Mesothelial cell of epicardium (in vitro differentiated cells): ENCODE measurements at places on chromosomes 1 and 21.
A peak's percentile ranks its signal among the peaks of the same experiment; 100 is the strongest.

GRCh38 chr1:200488375-200489165 lies 78.7 kb upstream of the ZNF281 start:
- DNase-seq, result peak; percentile 56

- no peak for DNase-seq
Observed at GRCh38 chr1:53107570-53108322, 34.7 kb downstream of the SLC1A7 start.

- no peak for DNase-seq
Observed at GRCh38 chr1:198328458-198329032, 171.7 kb downstream of the NEK7 start.

GRCh38 chr1:236429715-236430274 lies 35.7 kb downstream of the EDARADD start:
- DNase-seq, result no peak

DNA sequence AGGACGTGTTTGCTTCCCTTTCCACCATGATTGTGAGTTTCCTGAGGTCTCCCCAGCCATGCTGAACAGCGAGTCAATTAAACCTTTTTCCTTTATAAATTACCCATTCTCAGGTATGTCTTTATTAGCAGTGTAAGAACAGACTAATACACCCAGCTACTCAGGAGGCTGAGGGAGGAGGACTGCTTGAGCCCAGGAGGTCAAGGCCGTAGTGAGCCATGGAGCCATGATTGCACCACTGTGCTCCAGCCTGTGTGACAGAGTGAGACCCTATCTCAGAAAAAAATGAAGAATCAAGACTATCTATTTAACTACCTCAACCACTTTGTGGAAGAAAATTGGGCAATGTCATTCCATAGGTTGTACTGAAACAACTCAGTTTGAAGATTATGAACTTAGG lies 54.6 kb upstream of the SEC16B start:
- no peak for DNase-seq

GRCh38 chr1:24898152-24898908 lies 31.7 kb downstream of the RUNX3 start:
- peak; percentile 67 for DNase-seq

- no peak for DNase-seq
Observed at GRCh38 chr1:204846546-204846945, 24.1 kb upstream of the NFASC start.

GRCh38 chr21:39601187-39601928 lies 11.4 kb upstream of the B3GALT5 start:
- no peak for DNase-seq

DNA sequence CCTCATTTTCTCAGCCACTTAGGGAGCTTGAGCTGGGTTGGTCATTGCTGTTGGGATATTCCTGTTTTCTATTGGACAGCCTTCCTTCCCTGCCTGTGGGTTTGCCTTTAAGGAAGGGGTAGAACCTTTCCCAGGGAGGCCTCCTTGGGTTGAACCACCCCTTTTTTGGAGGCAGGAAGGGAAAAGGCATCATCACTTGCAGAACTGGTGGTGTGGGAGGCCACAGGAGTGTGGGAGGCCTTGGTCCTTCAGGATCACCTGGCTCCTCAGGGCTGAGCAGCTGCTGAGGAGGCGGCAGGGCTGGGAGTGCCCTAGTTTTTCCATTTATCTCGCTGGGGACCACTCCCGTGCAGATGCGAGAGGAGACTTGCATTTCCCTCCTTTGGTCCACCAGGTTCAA lies 667 bp upstream of the CYB561D1 start:
- DNase-seq, result no peak

DNA sequence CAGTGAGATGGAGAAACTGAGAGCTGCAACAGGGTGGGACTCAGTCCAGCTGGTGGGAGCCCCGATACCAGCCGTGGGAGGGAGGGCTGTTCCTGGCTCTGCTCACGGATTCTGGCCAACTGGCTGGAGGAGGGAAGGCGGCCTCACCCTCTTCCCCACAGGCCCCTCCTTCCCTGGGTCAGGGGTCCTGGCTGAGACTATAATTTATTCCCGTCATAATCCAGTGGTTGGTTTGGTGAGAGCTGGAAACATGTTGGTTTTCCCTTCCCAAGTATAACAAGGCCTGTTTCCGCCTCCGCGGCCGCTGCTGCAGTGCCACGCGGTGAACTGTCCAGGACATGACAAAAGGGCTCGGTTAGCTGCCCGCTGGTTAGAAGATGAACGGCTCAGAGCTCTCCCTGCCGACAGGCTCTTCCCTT lies 10.0 kb downstream of the PTPRF start:
- no peak for DNase-seq

DNA sequence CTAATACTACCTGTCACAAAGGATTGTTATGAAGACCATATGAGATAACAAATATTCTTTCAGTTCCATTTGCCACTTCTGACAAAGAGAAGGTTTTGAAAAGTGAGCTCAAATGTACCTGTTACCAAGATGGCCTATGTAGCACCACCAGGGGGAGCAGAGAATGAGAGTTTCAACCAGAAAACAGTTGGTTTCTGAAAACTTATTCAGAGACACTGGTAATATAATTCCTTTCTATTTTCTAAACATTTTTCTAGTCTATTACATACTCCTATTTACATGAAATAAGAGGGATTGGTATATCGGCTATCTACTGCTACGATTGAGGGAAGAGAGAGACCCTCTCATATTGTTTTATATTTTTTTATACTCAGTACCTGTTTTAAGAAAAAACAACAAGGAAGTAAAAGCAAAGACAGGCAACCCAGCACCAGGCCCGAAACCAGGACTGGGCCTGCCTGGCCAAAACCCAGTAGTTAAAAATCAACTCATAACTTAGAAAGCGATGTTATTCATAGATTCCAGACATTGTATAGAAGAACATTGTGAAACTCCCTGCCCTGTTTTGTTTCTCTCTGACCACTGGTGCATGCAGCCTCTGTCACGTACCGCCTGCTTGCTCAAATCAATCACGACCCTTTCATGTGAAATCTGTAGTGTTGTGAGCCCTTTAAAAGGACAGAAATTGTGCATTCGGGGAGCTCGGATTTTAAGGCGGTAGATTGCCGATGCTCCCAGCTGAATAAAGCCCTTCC lies 48.3 kb downstream of the IL23R start:
- DNase-seq, result no peak

DNA sequence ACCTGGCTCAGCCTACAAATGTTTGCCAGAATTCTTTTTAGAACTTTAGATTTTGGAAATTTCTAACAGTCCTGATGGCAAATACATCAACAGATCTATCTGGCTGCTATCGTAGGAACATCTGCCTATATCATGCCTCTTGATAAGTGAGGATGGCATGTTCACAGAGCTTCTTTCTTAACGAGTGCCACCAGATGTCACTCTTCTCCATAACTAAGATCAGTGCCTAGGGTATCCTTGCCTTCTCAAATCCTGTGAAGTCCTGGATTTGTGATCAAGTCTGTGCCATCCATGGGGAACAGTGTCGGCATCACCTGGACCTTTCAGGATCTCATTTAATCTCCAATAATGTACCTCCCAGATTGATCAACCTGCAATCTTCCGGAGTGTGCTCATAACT lies 36.5 kb upstream of the CD5L start:
- DNase-seq, result no peak

DNA sequence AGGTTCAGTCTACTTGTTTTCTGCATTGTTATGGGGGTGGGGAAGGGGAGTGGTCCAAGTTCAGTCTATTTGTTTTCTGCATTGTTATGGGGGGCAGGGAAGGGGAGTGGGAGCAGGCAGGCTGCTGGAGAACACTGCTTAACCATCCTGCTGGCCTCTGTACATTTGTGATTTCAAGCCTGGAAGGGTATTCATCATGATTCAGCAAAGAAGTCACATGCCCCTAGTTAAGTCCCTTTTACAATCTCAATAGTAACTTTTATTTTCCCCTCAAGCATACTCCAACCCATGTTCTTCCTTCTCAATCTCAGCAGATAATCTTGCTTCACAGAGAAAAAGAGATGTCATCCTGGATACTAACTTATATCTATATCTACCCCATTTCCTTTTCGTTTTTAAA lies 7.9 kb downstream of the LYST start:
- no peak for DNase-seq

DNA sequence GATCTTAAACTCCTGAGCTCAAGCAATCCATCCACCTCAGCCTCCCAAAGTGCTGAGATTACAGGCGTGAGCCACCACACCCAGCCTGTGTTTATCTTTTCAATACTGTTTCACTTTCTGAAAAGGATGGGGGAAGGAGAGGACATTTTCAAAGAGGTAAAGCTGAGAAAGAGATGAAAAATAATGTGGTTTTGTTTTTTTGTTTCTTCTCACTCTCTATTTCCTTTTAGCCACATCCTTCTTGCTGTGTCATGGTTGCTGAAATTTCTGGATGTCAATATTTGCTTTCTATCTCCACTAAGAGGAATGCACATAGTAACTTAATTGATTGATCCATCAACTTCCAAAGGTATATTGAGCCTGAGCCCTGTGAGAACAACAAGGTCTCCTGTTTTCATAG lies 6.4 kb upstream of the C1orf21 start:
- no peak for DNase-seq

DNA sequence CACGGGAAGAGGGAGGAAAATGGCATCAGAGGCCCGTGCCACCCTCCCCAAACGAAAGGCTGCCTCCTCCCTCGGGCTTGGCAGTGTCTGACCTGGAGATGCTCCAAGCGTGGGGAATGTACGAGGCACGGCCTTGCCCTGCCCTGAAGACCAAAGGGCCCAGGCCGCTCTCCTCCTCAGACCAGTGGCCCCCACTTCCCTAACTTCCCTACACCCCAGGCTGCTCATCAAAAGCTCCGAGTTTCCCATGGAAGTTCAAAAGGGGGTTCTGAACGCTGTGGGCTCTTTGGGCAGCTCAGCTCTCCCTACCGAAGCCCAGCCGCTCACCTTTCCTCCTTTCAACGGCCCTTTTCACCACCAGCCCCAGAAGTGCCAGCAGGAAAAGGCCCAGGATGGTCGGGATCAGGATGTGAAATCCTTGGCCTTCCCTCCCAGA lies 11.8 kb downstream of the FCMR start:
- DNase-seq, result no peak

GRCh38 chr1:53956308-53957168 lies 10.4 kb downstream of the LRRC42 start:
- DNase-seq, result no peak

GRCh38 chr1:156420205-156421061 lies 51.4 kb downstream of the RHBG start:
- DNase-seq, result no peak

- no peak for DNase-seq
Observed at GRCh38 chr1:98490099-98490498, 171.4 kb upstream of the SNX7 start.

DNA sequence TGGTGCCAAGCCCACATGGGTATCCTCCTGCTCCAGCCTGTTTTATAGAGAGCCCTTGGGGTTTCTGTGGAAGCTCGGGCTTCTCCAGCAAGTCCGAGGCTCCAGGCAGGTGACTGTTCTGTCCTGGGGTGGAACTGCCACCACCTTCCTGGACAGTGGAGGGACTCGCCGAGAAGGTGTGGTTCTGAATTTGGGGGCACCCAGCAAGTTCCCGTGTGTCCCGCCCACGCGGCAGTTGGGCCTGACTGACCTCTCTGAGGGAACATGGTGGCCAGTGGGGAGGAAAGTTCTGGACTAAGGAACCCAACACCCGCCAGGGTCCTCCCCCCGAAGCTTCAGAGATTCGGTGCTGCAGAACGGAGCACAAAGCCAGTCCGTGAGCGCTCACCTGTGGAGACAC lies 158.1 kb upstream of the C1orf174 start:
- DNase-seq, result no peak

DNA sequence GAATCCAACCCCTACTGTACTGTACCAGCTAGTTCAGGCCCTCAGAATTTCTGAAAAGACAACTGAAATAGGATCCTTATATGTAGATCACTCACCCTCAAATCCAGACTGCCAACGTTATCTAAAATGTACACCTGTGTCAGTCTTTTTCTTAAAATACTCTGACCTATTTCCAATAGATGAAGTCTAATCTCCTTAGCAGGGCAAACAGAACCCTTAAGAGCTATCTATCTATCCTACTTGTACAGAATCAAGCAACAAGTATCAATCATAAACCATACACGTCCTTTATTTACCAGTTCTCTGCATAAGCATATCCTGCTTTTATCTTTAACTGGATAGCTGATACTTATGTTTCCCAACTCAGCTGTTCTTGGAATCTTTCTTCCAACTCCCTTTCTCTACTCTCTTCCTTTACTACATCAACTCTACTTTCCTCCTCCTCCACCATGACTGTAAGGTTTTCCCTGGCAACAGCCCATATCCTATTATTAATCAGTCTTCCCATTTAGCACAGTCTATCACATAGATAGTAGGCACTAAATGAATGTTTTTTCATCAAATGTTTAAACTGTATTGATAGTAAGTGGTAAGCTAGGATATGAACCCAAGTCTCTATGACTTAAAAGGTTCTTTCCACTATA lies 2.8 kb downstream of the LRIF1 start:
- DNase-seq, result no peak

- no peak for DNase-seq
Observed at GRCh38 chr1:18109058-18109755, 1.6 kb downstream of the IGSF21 start.

- no peak for DNase-seq
Observed at GRCh38 chr1:67138813-67139499, 4.2 kb upstream of the C1orf141 start.

- DNase-seq, result no peak
Observed at GRCh38 chr1:199733125-199733524, 294.4 kb upstream of the NR5A2 start.

GRCh38 chr1:11520531-11521233 lies 41.7 kb downstream of the DISP3 start:
- peak; percentile 16 for DNase-seq

DNA sequence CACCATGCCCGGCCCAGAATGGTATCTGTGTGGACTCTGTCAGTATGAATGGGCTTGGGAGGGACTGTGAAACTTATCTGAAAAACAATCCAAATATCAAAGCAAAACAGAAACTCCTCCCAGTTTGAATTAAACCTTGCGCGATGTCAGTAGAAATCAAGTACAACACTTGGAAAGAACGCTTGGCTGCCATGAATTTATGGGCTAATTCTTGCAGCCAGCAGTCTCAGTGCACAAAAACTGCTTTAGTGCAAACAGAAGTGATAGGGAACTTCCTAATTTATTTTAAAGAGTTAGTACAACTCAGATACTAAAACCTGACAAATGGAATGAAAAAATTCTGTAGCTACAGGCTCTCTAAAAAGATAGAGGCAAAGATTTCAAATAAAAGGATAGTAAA lies 8.5 kb downstream of the CLCA1 start:
- no peak for DNase-seq

DNA sequence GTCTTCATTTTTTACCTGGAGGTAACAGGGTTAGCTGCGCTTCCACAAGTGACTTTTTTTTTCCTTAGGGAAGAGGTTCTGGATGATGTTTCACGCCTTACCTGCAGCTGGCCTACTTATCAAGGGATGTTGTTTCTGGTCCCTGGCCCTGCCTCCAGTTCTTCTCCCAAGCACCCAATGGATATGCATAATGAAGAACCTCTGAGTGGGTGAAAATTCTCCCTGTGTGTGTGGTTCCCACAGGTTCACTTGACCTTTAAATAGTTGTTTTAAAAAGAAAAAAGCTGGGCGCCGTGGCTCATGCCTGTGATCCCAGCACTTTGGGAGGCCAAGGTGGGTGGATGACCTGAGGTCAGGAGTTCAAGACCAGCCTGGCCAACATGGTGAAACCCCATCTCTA lies 31.8 kb upstream of the DPT start:
- DNase-seq, result no peak
